Activated T-helper 1 cell treated with anti-CD3 and anti-CD28 coated beads, Interleukin-12 subunit alpha, Interleukin-12 subunit beta, Interleukin-2, Interleukin-4 antibody, amounts not matched to agents 30 ng/mL and 10 ng/mL and 1 ng/mL, durations not matched to agents 14 hours and 24 hours and 36 hours (primary cell): ENCODE measurements at places on chromosomes 11 and 22. TPM values are rescaled to one million over a fixed set of nuclear protein-coding genes. Genes with fewer than 3 reads are reported as not detected.

DNA sequence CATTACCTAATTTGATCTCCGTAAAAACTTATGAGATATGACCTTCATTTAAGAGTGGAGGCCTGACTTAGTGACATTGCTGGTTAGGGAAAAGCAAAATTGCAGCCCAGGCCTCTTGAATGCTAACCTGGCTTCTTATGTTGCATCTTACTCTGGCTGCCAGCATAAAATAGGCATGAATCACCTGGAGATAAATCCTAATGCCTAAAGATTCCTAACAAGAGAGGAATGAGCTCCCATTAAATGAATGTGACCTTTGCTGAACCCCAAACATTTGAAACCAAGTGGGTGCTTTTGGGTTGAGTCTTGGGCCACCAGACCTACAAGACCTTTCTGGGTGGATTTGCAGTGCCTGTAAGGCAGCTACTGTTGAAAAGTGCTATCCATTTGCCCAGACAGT lies 1145.6 kb upstream of the TENM4 start:
- no peak overlapping the region for H3K27ac ChIP-seq
- H3K4me1 ChIP-seq: no peaks in the 10 kb centered on the region
- no peak overlapping the region for H3K4me3 ChIP-seq

EIF1AD gene
- total RNA-seq: 69.0 and 70.7 TPM in 2 replicates

DNA sequence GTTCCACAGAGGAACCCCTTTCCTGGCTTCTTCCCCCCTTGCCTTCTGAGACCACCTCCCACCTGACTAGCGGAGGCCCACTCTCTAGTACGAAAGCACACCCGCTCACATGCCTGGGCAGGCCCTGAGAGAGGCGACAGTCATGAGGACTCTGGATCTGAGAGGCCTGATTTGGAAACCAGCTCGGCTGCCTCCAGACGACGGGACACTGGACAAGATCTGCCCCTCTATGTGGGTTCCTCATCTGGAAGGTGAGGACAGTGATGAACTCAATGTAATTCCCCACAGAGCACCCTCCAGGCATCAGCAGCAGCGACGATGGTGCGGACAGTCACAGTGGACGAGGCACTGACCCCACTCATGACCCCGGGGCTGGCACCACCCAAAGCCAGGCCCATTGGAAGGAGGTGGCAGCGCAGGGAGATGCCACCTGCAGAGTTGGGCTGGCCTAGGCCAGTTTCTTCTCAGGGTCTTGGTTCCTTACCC lies 7.5 kb downstream of the SULT4A1 start:
- H3K27me3 ChIP-seq: peaks cover 6% of the 10 kb centered on the region
- no peaks in the 10 kb centered on the region for H3K4me1 ChIP-seq
- no peak overlapping the region for H3K4me3 ChIP-seq
- H3K27ac ChIP-seq: no peak overlapping the region
- no peak for DNase-seq

- H3K36me3 ChIP-seq: no peaks in the 10 kb centered on the region
- DNase-seq: no peak
- no peak within 1 kb of the TSS for H3K27ac ChIP-seq
- peaks cover 71% of the 10 kb centered on the region for H3K27me3 ChIP-seq
- peak within 1 kb of the TSS; percentile 81 for H3K4me3 ChIP-seq
- peaks cover 23% of the 10 kb centered on the region for H3K4me1 ChIP-seq
Measured at GRCh38 chr11:117876341-117877119, at the start of gene FXYD6. Gene FXYD6, minus strand, starts transcription at chr11:117876658. Its CDS starts 33,882 bp downstream, at chr11:117842776.
